ENCODE measurements at places on chromosomes 16 and 17.

DNA sequence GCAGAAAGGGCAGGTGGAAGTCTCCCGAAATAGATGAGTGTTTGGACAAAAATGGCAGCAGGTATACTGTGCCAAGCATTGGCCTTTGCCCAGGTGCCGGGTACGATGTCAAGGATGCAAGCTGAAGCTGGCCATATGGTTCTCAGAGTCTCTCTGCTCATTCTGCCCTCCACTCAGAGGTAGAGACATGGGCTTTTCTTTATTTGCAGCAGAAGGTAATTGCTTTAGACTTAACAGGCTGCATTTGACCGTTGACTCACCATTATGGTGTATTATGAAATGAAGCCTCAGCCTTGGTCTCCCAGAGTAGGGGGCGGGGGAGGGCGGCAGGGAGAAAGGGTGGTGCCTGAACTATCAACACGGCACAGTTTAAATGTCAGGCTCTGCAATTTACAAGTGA is 969.1 kb upstream of the EEF2KMT start:
- no peak for DNase-seq

DNA sequence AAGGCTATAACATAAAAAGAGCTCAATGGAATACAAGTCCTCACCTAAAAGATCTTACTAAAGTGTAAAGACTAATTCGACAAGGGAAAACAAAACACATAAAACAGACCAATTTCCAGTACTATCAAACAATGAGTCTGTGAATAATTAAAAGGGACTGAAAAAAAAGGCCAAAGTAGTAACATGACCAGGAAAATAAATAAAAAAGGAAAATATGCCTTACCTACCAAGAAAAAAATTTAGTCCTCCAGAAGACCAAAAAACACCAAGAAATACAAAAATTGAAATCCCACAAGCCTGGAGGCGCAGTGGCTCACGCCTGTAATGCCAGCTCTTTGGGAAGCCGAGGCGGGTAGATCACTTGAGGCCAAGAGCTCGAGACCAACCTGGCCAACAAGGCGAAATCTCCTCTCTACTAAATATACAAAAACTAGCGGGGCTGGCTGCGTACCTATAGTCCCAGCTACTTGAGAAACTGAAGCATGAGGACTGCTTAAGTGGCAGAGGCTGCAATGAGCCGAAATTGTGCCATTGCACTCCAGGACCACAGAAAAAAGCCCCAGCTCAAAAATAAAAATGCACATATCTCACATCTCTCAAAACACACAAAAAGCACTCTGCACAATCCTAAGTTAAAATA is 60.8 kb downstream of the TEX14 start:
- no peak for DNase-seq

- DNase-seq: no peak
These were observed 101.5 kb downstream of the CLEC16A start for GRCh38 chr16:11045846-11046245.

DNA sequence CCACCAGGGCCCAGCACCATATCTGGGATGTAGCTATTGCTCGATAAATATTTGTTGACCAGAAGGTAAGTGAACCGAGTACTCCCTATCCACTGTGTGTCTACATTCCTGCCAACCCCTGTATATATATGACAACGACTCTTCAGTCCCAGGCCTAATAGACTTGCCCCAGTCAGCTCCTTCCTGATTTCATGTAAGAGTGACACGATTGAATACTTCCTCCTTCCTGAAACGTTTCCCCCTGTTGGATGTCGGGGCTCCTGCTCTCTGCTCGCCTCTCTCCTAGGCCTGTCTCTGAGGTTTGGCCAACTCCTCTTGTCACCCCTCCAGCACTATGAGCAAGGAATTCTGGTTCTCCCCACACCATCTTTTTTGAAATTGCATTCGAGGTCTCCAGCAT is 178.9 kb downstream of the PRKCA start:
- no peak for DNase-seq

DNA sequence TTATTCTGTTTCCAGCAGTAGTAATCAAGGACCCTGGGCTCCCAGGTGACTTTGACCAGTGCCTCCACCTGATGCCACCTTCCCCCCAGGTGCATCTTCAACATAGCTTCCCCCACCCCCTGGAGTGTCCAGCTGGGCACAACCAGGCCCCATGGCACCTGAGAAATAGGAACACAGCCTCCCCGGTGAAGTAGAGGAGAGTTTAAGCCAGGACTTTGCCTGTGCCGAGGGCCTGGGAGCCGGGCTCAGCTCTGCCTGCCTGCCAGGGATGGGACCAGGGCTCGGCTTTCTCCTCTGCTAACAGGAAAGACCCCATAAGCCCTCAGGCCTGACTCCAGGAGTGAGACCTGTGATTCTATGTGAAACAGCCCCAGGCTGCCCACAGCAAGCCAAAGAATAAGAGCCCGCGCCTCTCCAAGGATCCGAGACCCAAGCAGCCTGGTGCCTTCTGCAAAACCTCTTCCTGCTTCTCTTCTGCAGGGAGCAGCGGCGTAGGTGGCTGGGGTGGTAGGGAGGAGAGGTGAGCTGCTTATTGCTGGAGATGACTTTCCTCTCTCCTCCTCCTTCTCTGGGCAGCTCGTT is 16.4 kb upstream of the RBFOX3 start:
- DNase-seq: no peak

DNA sequence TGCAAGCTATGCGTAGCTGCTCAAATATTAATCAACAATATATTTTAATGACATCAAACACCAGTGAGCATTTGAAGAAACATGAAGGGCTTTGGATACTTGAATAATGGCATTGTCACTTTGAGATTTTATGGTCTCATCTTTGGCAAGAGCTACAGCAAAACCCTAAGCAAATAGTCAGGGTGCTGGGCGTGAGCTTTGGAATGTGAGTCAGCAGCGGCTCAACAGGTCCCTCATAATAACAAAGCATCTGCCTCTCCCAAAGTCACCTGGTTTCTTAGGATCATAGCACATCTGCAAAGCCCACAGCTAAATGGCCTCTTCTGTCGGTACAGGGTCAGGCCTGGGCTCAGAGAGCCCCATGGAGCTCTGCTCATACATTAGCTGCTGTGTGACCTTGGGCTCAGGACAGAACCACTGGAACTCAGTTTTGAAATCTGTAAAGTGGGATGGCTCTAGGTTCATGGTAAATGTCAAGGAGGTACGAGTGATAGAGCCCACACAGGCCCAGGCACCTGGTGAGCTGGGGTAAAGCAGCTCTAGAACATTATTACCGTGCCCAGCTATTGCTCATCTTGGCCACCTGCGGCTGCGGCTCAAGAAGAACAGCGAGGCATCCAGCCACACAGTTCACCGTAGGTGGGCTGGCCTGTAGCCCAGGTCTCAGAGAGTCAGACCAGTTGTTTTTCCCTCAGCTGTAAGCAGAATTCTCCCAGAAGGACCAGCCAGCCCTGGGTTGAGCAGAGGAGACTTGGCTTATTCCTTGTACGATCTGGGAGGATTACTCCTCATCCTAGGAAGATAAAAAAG is 544.5 kb upstream of the CDH11 start:
- DNase-seq: no peak

DNA sequence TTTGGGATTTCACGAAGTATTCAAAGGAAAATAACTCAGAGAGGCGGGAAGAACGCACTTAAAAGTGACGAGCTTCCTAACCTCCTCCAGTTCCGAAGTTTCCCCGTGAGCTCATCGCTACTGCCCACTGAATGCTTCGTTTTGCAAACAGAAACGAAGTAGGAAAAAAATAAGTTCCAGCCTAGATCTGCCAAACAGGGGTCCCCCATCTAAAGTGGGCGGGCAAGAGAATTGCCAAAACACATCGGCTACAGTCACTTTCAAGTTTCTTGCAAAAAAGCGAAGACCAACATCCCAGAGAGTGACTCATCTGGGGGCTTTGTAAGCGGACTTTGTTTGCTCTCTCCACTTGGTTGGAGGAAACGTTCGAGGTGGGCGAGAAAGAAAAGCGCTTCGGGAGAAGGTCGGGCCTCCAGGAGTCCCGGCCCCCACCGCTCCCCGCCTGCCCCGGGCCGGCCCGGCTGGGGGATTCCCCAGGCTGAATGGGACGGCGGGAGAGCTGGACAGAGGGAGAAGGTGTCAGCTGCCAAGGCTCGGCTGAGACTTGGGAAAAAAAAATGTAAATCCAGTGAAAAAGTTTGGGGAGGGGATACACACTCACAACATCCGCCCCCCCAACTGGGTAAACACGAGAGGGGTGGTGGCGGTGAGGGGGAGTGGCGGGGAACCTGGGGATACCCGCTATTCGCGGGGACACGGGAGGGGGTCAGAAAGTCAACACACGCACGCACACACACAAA is 1.0 kb downstream of the VEZF1 start:
- no peak for DNase-seq

GRCh38 chr17:75684924-75685323 is 17.8 kb downstream of the SAP30BP start:
- no peak for DNase-seq

DNA sequence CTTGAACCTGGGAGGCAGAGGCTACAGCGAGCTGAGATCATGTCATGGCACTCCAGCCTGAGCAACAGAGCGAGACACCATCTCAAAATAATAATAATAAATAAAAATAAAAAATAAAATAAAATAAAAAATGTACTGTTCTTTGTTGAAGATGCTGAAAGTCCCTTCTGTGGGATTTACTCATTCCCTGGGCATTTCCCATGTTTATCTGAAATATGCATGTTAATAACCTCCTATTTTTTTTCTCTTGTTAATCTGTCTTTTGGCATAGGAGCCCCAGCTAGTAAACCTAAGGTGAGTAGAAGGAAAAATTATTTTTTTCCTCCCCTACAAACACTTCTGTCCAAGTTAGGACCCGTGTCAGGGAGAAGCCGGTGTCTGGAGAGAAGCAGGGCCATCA is 34.4 kb downstream of the TMEM92 start:
- DNase-seq: no peak

- DNase-seq: no peak
These were observed 113.1 kb downstream of the ZFHX3 start for GRCh38 chr16:72934636-72935403.

DNA sequence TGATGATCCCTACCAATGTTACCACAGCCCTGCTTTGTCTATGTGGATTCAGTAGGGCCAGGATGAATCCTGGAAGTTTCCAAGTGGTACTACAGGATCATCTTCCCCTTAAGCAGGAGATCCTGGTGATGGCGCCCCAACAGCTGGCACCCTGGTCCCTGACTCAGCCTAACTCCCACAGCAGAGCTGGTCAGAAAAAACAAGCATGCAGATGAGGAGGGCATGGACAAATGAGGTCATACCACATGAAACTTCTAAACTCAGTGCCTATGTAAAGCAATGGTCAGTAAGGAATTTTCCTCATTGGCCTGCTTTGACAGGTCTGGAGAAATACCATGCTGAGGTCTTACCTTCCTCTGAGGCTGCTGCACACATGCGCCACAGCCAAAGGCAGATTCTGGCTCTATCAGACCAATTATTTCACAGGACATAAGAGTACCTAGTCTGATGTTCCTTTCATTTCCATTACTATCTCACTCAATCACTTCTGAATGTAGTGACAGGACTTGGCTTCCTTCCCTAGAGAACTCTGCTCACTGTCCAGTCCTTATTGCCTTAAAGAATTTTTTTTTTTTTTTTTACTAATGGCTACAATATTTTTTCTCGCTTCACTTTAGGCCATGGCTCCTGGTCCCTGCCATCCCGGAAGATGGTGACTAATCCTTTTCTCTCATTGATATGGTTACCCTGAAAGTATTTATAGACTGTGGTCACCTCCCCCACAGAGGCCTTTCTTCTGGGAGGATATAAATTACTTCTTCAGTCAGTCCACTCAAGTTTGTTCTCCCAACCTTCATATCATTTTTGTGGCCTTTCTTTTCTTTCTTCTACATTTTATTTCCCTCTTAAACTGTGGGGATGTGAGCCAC is 525.2 kb upstream of the PSMD7 start:
- DNase-seq: no peak

DNA sequence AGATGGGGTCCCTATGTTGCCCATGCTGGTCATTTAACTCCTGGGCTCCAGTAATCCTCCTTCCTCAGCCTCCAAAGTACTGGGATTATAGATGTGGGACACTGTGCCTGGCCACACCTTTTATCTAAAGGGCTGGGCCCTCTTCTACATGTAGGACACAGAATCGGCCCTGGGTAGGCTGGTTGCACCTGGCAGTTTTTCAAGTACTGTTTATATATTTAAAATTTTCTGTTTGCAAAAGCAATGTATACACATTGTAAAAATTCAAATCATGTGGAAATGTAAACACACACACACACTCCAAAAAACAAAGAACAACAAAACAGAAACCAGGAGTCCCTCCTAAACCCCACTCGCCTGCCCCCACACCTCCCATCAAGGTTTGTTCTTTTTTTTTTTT is 28.1 kb upstream of the SIAH1 start:
- no peak for DNase-seq

- DNase-seq: no peak
These were observed 51.7 kb downstream of the ZFPM1 start for GRCh38 chr16:88504489-88505404.

- DNase-seq: no peak
These were observed 41.8 kb downstream of the IL4R start for GRCh38 chr16:27355610-27356009.

DNA sequence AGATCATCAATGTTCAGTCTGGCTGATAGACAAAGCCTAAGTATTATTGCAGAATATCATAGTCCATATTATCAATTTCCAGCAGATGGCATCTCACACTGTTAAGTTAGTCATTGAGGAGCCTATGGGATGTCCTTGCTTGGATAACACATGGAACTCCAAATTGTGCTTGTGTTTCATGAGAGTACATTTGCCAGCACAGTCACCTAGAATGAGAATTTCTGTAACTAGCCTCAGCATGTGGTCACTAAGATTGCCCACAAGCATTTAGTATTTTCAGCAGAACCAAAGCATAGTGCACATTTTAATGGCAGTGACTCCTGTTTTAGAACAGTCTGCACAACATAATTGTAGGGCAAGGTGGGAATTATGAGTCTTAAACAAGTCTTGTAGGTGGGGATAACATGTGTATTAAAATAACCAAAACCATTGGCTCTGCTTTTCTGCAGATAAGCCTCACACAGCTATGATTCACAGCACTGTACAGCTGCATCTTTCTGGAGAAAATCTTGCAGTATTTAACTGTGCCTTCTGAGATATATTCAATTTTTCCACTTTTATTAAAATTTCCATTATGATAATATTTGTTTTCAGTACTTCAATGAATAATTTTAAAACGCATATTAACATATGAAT is 882.8 kb upstream of the SOX9 start:
- DNase-seq: peak; percentile 28

- DNase-seq: no peak
These were observed at the start of gene MPP2 for GRCh38 chr17:43907425-43907981. Gene MPP2 (minus strand): TSS chr17:43907536. CDS start chr17:43904460, 3,076 bp downstream.

GRCh38 chr16:71659471-71659870 is 33.5 kb downstream of the MARVELD3 start:
- DNase-seq: no peak

GRCh38 chr17:34974179-34974578 is 6.1 kb upstream of the LIG3 start:
- DNase-seq: no peak

- DNase-seq: no peak
These were observed 95.7 kb downstream of the RBFOX3 start for GRCh38 chr17:79515110-79515509.

DNA sequence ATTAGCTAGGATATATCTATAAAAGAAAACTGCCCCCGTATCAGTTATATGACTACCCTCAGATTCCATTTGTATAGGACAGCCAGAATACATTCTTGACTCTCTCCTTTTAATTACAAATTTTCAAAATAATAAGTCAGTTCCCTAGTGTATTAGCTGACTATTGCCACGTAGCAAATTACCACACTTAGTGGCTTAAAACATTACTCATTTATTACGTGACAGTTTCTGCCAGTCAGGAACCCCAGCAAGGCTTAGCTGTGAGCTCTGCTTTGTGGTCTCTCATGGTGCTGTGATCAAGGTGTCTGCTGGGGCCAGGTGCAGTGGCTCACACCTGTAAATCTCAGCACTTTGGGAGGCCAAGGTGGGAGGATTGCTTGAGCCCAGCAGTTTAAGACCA is 13.9 kb upstream of the SCNN1B start:
- DNase-seq: no peak

Data from NCI-H2081 treated with DMSO at 0.1 percent for 48 hours (cell line).